ENCODE measurements at places on chromosomes 3 and 15. TPM values are rescaled to one million over a fixed set of nuclear protein-coding genes. Genes with fewer than 3 reads are reported as not detected.
A peak's percentile ranks its signal among the peaks of the same experiment; 100 is the strongest.

Gene SOX14
- not detected for total RNA-seq

Gene IFT80
- 15.7 TPM for total RNA-seq

Gene NTRK3
- total RNA-seq = not detected

Gene CLDN18
- not detected for total RNA-seq

Gene CD200R1L
- total RNA-seq = not detected

DNA sequence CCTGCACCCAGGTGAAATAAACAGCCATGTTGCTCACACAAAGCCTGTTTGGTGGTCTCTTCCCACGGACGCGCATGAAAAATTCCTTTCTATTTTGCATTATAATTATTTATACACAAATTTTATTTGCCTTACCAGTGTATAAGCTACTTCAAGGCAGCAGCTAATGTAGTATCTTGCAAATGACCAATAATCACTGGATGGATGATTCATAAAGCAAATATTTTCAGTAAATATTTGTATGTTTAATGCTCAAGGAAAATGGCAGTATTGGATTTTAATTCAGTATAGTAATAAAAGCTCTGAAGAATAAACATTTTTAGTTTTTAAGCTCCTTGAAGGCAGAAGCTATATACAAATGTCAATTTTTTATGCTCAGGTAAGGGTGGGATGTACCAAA, 158.7 kb upstream of the NANOGP8 start:
- DNase-seq = no peak

GRCh38 chr15:23033979-23034378, 5.4 kb downstream of the TUBGCP5 start:
- DNase-seq = peak; percentile 29

GRCh38 chr3:54021071-54021470, 101.3 kb upstream of the CACNA2D3 start:
- DNase-seq = no peak

DNA sequence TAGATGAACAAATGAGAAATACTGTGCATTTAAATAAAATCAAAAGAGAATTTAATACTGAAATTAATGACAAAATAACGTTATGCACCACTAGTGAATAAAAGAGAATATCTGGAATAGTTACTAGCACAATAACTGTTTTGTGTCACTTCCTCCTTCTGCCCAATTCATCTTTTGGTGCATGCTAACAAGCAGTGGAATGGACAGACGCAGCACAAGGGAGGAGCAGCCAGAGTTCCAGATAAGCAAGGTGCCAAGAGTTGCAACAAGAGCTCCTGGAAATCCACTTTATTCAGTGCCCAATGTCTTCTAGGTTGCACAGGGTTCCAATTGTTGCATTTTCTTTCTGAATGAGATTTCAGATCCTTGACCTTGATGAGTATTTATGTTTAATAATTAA, 66.5 kb upstream of the PLXND1 start:
- no peak for DNase-seq

DNA sequence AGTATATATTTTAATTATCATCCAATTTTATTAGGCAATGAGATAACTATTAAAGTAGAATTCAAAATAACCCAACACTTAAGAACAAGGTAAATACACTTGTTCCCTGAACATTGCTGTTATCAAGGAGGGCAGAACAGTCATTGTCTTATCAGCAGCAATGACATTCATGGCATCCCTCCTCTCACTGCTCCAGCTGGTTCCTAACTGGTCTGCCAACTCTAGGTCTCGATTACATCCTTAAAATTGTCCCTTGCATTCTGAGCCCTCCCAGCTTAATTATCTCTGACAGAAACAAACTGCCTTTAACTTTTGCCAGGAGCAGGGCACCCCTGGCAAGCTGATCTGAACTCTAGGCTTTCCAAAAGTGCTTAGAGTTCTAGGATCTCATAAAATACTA, 14.0 kb upstream of the DYNC1LI1 start:
- no peak for DNase-seq
